Dermis lymphatic vessel endothelial cell (primary cell): ENCODE measurements at places on chromosomes 2 and 18. TPM values are rescaled to one million over a fixed set of nuclear protein-coding genes. Genes with fewer than 3 reads are reported as not detected.

Gene FAP
- total RNA-seq = 0.09 and 0.76 TPM in 2 replicates

Gene PROKR1
- not detected in 2 replicates for total RNA-seq

Gene MEP1B
- 0.09 TPM in 1 of 2 replicates, not detected in the other for total RNA-seq

Gene SPRED2
- total RNA-seq = 1.8 and 2.0 TPM in 2 replicates

Gene SERPINB4
- total RNA-seq = not detected in 2 replicates

Gene PAX3
- under 0.01 and 0.33 TPM in 2 replicates for total RNA-seq

Gene KYNU
- total RNA-seq = not detected in 2 replicates

Gene GALNT14
- total RNA-seq = 0.11 TPM in 1 of 2 replicates, not detected in the other

Gene SH3YL1
- total RNA-seq = 12.1 and 19.9 TPM in 2 replicates

Gene SAG
- total RNA-seq = not detected in 2 replicates

Gene SKOR2
- total RNA-seq = not detected in 2 replicates

Gene C2orf92
- 1.6 and 2.3 TPM in 2 replicates for total RNA-seq

Gene LYPD6B
- total RNA-seq = 0.11 TPM in 1 of 2 replicates, not detected in the other

Gene INO80B
- total RNA-seq = 8.0 and 9.0 TPM in 2 replicates

Gene GCA
- 3.4 and 6.6 TPM in 2 replicates for total RNA-seq
